Tongue (tissue), 3 donors: ENCODE measurements at places on chromosomes 3 and 15.

DNA sequence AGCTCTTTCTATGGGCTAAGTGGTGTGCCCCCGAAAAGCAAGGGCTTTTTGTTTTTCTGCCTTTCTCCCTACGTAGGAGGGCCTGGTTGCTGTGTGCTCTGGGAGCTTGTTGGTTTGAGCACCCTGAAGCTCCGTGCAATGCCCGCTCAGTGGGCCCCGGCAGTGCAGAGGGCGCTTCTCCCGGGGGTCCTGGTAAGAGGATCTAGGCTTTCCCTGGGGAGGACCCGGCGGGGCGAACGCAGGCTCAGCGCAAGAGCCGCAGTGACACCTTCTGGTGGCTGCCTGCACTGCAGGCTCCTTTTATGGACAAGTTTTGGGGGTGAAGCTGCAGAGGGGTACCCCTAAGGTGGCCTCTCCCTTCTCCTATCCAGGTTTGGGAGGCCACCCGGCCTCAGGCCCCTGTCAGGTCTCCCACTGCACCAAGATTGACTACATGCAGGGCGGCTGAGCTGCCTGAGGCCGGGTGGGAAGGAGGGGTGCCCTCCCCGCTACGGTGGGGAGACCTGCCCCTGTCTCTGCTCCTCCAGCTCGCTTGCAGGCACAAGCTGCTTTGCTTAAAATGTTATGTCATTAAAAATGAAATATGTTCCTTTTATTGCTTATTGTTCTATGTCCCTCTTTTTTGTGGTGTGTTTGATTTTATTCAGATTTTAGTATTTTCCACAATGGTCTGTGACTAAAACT lies 387.9 kb downstream of the GABRG3 start:
- peak; percentile 38 for DNase-seq

DNA sequence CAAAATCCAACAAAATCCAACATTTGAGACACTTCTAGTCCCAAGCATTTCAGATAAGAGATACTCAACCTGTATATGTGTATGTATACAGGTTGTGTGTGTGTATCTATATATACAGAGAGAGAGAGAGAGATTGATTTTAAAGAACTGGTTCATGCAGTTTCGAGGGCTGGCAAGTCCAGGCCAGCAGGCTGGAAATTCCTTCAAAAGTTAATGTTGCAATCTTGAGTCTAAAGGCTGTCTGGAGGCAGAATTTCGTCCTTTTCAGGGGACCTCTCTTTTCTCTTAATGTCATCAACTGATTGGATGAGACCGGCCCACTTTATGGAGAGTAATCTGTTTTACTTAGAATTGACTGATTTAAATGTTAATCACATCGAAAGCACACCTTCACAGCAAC lies 199.6 kb upstream of the IL12A start:
- DNase-seq: peak; percentile 40

DNA sequence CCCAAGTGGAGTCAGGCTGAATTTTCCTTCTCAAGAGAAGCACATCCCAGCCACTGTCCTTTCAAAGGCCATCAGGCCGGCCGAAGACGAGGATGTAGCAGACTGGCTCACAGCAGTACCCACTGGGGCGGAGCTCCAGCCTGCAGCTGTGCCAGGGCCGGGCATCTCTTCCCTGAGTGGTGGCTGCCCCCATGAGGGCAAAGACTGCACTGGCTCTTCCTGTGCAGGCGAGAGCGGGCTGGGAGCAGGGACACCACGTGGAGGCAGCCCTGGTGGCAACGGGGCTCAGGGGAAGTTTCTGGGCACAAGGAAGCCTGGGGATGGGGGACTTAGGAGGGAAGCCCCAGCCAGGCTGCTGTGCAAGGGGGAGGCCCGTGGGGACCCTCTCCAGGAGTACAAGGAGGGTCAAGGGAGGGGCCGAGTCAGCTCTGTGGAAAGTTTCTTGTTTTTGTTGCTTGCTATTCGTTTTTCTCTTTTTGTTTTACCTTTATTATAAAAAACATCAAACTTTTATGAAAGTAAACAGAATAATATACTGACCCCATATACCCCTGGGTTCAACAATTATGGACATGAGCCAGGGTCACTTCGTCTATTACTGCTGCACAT lies 66.1 kb downstream of the RPN1 start:
- DNase-seq: peak; percentile 87

DNA sequence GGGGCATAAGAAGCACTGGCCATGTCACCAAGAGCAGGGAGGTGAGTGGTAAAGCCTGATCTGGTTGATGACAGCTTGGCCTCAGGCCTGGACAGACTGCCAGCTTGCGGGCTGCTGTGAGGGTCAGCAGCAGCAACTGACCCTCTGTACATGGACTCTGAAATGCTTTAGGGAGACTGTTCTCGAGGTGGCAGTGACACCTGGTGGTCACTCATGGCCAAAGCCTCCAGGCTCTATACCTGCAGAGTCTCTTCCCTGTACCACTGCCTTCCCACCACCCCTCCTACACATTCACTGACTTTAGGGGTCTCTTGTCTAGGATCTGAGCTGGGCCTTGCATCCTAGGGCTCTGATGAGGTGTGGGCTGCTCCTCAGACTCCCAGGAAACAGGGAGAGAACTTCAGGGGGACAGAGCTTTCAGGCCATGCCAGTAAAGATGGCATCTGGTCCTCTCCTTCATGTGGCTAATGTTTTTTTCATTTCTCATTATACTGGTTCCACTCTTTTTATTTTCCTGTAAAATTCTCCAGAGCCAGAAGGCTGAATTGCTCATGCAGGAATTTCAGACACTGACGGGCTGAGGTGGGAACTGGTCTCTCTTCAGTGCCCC lies 17.2 kb upstream of the TIMP4 start:
- peak; percentile 71 for DNase-seq

DNA sequence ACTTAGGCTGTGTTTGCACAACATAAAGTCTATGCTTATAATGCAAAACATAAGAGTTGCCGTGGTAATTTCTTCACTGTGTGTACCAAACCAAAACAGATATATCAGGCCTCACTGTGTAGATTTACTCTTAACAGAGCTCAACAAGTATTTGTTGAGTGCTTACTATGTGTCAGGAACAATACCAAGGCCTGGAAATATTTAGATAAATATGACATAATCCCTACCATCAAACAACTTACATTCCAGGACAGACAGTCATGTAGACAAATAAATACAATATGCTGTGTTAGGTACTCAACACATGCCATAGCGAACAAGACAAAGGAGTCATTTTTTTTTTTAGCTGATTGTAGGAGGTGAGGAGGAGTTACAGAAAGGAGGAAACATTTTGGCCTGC lies 554.0 kb downstream of the NSUN3 start:
- peak; percentile 20 for DNase-seq
